ENCODE measurements at places on chromosomes 12 and 14.

- DNase-seq: no peak
Measured at GRCh38 chr12:65668981-65669695, 155.1 kb upstream of the HMGA2 start.

- no peak for DNase-seq
Measured at GRCh38 chr14:95892142-95892541, 15.5 kb downstream of the TUNAR start.

DNA sequence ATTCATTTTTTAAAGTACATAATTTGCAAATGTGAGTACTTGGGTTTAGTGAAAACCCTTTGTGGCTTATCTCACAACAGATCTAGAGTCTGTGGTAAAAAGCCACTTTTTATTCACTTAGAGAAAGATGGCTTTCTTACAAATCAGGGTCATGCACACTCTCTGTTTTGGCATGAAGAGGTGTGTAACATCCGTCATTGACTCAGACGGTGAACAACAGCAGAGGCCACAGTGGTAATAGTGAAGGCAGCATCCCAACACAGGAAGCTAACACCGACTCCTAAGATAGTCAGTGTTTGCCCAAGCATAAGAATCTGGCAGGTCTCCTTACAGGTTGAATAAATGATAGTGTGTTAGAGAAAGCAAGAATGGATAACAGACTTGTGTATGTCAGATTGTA lies 593.0 kb downstream of the SOX5 start:
- DNase-seq: no peak

- no peak for DNase-seq
Measured at GRCh38 chr12:2637371-2637770, 157.4 kb upstream of the FKBP4 start.

- DNase-seq: no peak
Measured at GRCh38 chr14:93986955-93987354, 10.1 kb upstream of the CCDC197 start.

DNA sequence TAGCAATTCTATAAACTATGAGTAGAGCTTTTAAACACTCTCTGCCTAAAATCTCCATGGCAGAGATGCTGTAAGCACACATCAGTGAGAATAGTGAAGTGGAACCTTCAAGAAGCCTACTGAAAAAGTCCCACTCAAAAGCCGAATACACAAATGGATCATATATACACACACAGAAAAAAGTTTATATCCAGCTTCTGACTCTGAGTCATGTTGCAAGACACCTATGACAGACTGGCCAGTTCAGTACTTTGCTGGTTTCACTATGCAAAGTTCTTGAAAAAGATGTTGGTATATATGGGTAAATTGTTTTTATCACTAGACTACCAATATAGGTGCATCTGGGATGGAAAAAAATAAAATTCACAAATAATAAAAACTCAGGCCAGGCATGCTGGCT lies 126.1 kb downstream of the KCNK10 start:
- DNase-seq: no peak

DNA sequence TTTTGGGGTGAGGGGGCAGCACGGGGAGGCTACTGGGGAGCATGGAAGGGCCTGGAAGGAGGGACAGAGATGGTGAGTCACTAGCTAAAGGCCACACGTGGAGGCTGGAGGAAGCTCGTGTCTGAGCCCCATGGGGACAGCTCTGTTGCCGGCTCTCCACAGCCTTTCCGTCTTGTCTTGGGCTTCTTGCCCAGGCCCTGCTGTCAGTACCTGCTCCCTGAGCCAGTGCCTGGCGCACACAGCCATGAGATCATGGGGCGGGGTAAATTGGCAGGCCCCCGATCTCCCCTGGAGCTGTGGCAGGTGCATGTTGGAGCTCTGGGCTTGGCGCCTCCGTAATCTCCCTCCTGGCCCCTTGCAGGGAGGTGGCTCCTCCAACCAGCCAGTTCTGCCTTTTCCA lies 16.1 kb upstream of the KRT80 start:
- DNase-seq: no peak

DNA sequence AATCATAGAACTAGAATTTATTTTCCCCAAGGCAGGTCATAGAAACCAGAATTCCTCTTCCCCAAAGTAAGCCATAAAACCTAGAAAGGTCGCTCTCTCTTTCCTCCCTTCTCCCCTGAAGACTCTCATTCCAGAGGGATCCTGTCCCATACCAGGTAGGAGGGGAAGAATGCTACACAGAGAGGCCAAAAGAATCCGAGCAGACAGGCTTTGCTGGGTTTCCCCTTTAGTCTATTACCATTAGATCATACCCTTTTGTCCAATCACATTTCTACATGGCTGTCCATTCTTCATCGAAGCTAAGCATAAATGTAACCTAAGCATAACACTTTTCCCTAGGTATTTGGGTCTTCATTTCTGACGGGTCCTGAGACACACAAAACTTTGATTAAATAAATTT lies 204.5 kb downstream of the SPTSSA start:
- no peak for DNase-seq

GRCh38 chr12:121043067-121043466 lies 4.0 kb upstream of the OASL start:
- DNase-seq: no peak

DNA sequence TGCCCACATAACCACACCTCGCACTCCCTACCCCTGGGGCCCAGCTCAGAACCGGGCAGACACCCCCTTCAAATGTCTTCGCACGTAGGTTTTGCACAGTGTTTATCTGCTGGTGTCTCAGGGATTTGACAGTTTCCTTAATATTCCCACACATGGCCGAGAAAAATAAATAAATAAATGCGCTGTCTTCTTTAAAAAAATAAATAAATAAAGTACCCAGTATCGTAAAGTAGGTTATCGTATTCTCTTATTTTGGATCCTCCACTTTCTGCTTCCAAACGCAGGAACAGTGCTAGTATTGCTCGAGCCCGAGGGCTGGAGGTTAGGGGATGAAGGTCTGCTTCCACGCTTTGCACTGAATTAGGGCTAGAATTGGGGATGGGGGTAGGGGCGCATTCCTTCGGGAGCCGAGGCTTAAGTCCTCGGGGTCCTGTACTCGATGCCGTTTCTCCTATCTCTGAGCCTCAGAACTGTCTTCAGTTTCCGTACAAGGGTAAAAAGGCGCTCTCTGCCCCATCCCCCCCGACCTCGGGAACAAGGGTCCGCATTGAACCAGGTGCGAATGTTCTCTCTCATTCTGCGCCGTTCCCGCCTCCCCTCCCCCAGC lies 710 bp upstream of the FOS start:
- DNase-seq: no peak

GRCh38 chr12:55072083-55072482 lies 52.3 kb downstream of the NEUROD4 start:
- DNase-seq: no peak

- DNase-seq: no peak
Measured at GRCh38 chr14:101249676-101250036, 311.6 kb upstream of the DIO3 start.

GRCh38 chr12:123532808-123533649 lies 490 bp downstream of the RILPL1 start:
- no peak for DNase-seq

- no peak for DNase-seq
Measured at GRCh38 chr14:59630288-59630963, 53.8 kb upstream of the CCDC175 start.

GRCh38 chr12:56629459-56630179 lies 507 bp downstream of the BAZ2A start:
- no peak for DNase-seq

GRCh38 chr14:33393231-33393894 lies 454.7 kb downstream of the NPAS3 start:
- no peak for DNase-seq

- DNase-seq: no peak
Measured at GRCh38 chr14:93970965-93971634, 5.3 kb downstream of the ASB2 start.

GRCh38 chr12:103924761-103925641 lies 5.2 kb upstream of the HSP90B1 start:
- DNase-seq: no peak

DNA sequence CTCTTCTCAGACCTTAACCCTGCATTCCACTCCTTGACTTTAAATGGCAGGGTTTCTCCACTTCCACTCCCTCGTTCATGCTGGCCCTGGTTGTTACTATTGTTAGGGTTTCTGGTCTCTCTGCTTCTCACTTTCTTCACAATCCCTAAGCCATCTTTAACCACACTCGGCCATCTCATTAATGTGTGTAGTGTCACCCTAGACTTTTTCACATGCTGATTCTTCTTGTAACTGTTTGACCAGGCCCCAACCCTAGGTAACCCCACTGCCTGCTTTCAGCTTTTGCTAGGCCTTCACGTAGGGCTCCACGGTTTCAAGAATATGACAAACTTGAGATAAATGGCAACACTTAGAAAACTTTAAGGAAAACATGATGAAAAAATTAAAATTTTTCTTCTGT lies 195.1 kb downstream of the IPO8 start:
- DNase-seq: no peak

DNA sequence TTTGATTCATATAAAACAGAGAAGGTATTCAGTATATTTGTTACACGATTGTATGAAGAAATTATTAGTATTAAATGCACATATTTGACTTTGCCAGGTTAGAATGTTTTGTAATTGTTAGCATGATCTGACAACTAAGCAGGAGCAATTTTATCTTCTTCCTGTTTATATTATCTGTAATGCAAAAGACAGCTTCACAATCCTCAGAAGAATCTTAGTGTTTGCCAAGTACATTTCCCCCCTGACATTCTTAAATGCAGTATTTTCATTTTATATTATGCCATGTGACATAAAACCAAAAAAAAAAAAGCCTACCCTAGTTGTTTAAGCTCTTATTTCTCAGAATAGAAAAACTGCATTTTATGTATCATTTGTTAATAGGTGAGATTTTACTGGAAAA lies 469.4 kb downstream of the FOXG1 start:
- no peak for DNase-seq

DNA sequence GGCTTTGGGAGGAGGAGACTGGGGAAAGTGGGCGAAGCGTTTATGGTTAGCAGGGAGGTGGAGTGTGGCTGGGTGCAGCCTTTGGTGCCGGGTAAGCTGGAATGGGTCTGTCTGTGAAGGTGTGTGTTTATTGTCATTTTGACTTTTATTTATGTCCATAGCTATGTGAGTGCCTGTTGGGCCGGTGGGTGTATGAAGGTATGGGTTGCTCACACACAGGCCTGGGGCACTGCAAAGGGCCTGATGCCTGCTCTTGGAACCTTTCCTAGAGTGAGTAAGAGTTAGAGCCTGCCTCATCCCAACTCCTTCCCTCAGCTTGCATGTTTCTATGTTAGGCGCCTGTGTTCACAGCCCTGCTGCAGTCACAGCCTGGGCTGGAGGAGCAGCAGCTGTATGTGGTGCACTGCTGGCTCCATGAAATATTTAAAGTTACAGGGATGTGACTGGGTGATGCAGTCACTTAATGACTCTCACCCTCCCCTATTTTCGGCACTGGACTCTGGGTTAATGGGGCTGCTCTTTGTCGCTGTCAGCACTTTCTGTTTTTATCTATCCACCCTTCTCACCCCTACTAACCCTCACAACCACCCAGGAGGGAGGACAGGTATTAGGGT lies 2.6 kb upstream of the PPP1R1A start:
- DNase-seq: no peak

DNA sequence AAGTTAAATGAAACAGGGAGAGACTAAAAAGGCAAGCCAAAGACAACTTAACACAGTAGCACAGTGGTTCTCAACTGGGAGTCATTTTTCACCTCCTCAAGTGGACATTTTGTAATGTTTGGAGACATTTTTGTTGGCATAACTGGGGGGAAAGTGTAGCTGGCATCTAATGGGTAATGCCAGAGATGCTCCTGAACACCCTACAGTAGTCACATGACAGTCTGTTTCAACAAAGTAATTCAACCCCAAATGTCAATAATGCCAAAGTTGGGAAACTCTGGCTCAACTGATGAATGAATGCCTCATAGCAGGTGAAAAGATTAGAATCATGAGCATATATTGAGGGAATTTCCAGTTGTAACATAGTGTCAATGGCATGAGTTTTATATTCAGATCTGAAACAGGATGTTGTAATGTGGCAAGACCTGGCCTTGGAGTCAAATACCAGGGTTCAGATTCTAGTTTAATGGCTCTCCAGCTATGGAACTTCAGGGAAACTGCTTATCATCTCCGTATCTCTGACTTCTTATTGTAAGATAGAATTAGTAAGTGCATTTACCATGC lies 2.4 kb upstream of the OR4K5 start:
- DNase-seq: no peak

GRCh38 chr14:100238419-100239210 lies at the start of gene YY1:
YY1 (plus strand) TSS chr14:100239144; CDS start chr14:100239245, 101 bp downstream.
- peak; percentile 99 for DNase-seq

DNA sequence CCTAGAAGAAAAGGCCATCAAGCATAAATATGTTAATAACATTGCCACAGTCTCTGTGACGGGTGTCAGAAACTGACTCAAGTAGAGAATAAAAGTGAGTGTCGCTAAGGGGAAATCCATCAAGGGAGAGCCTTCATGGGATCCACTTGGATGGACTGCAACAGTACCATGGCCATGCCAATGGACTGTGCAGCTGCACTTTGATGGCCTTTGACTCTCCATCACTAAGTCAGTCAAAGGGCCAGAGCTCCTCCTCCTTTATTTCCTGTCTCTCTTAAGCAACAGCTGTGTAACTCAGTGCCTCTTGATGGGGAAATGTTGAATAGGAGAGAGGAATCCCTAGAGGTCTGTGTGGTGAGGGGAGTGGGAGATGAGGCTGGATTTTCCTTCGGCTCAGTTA lies 335.2 kb downstream of the BMP4 start:
- DNase-seq: no peak

DNA sequence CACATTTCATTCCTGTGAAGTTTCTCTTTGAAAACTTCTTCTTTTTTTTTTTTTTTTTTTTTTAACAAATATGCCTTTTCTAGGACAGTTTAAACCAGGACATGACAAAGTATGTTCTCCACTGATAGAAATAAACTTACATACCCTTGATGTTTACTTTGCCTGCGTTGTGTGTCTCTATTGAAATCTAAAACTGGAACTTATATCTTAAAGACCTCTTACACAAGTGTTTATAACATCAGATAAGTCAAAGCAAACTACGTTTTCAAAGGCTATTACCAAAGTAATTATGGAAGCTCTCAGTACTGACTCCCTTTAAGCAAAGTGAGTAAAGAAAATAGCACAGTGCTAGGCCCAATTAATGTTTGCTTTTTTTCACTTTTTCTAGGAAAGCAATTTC lies 30.6 kb upstream of the ISM2 start:
- no peak for DNase-seq

DNA sequence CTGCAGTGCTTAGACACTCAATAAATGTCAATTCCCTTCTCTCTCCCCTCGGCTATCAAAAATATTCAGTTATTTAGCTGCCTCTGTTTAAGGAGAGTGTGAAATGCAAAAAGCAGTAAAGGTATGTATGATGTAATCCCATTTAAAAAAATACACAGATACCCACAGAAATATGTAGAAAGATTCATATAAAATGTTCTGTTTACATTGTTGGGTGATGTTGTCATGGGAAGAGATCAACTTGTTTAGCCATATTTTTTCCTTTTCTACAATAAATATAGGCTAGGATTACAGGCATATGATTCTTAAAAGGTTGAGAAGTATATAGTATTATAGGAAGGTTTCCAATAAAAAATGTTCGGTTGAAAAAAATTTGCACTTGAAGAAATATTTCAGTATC lies 7.8 kb downstream of the PPP2R3C start:
- no peak for DNase-seq

GRCh38 chr14:35366056-35366451 lies 38.5 kb downstream of the NFKBIA start:
- no peak for DNase-seq
